CMK (cell line): ENCODE measurements at places on chromosomes 7 and 10.

GRCh38 chr7:38413784-38414183, 140.3 kb upstream of the TARP start:
- no peak for DNase-seq

GRCh38 chr7:25578991-25579777, 350.9 kb upstream of the NPVF start:
- no peak for DNase-seq

DNA sequence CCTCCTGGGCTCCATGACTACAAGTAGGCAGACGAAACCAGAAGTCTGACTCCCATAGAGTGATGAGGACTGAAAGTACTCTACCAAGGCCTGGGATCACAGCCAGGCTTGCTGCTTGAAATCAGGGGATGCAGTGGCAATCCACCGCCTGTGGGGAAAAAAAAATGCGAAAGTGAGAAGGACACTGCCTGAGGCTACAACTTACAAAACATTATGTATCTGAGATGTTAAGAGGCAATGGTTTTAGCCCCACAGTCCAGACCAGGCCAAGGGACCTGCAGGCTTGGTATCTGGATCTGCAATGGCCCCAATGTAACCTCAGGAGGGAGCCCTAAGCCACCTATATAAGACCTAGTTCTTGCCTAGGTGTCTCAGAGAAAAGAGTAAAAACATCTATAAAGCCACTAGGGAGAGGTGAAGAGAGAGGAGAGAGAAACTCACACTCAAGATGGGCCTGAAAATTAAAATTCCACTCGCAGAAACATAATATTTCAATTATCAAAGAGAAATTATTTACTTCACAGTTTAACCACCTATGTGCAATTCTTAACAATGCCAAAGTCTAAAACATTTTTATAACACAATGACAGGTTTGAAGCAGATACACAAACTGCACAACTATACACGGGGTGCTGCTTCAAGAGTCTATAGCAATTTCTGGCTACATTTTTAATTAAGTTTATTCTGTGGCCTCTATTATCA, 13.9 kb downstream of the DNAJC1 start:
- no peak for DNase-seq

GRCh38 chr7:132084776-132085388, 491.4 kb downstream of the PLXNA4 start:
- DNase-seq, result no peak

DNA sequence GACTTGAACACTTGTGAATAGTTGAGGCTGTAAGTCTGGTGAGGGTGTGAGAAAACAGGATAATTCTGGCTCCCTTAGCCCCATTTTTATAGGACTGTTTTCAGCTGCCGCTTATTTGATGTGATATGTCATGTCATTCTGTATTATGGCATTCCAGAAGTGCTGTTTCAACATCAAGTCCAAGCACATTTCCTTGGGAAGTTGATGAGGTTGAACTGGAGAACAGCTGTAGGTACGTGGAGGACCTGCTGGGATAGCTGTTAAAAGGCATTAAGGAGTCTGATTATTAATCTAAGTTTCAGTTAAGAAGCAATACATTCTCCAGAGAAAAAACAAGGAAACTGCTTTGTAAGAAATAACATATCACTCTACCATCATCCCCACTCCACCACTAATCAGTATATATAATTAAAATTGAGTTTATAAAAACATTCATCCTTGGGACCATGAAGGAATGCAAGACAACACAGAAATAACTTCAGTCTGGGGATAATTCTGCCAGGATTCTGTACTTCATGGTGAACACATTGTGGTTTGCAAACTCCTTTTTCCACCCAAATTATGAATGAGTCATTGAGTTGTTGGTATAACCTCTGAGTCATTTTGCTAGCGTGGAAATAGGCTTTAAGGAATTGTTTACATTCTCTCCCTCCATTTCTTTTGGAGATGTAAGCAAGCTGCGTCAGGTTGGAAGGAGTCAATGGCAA, 39.9 kb upstream of the TMEM229A start:
- no peak for DNase-seq
